Left ventricle myocardium inferior (tissue), 1 donor: ENCODE measurements at places on chromosomes 6 and 20. TPM values are rescaled to one million over a fixed set of nuclear protein-coding genes. Genes with fewer than 3 reads are reported as not detected.
A peak's percentile ranks its signal among the peaks of the same experiment; 100 is the strongest.

ECT2L gene
- 1.6 TPM for total RNA-seq

SYNDIG1 gene
- 21.4 TPM for total RNA-seq

SLC35F1 gene
- total RNA-seq, result 6.4 TPM

MOCS1 gene
- 28.6 TPM for total RNA-seq

SLC22A2 gene
- not detected for total RNA-seq

HLA-DRB5 gene
- 14.3 TPM for total RNA-seq

PAX1 gene
- not detected for total RNA-seq

- no peak for DNase-seq
- H3K36me3 ChIP-seq, result no peaks in the 10 kb centered on the region
- no peak overlapping the region for H3K4me3 ChIP-seq
Measured at GRCh38 chr6:7821426-7821825, 89.2 kb downstream of the TXNDC5 start.

GRCh38 chr6:75203721-75204120, 2.1 kb downstream of the COL12A1 start:
- no peak for DNase-seq
- H3K4me3 ChIP-seq, result peak overlapping the region; percentile 71
- H3K27me3 ChIP-seq, result peaks cover 96% of the 10 kb centered on the region
- no peaks in the 10 kb centered on the region for H3K36me3 ChIP-seq
- H3K4me1 ChIP-seq, result peaks cover 62% of the 10 kb centered on the region

- no peak overlapping the region for H3K27ac ChIP-seq
- H3K27me3 ChIP-seq, result no peaks in the 10 kb centered on the region
- H3K4me3 ChIP-seq, result no peak overlapping the region
Measured at GRCh38 chr6:1991332-1991878, 254.0 kb downstream of the GMDS start.

DNA sequence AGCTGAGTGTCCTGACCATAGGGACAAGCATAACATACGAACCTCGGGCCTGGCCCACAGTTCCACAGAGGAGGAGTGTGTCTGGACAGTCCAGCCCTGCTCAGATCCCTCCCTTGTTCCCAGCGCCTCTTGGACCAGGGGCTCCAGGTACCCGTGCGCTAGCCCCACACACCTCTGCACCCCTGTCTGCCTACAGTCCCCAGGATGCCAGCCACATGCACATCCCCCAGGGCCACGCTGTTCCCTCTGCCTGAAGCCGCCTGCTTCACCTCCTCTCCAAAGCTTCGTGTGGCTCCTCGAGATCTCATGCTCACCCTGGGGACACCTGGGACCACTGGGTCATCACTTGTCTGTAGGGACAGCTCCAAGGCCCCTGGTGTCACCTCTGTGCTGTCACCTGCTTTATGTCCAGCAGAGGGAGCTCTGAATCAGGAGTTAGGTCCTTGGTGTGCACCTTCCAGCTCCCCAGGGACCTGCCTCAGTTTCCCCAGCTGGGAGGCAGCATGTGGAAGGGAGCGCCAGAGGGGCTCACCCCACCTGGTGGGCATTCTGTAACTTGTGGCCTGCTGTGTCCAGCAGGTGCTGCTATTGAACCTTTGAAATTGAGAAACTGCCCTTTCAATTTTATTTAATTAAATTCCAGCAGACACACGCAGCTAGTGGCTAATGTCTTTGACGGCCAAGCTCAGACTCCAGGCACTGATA, 7.3 kb upstream of the YTHDF1 start:
- peaks cover 10% of the 10 kb centered on the region for H3K4me1 ChIP-seq
- no peaks in the 10 kb centered on the region for H3K36me3 ChIP-seq
- no peak overlapping the region for H3K27ac ChIP-seq
- no peak overlapping the region for H3K4me3 ChIP-seq

DNA sequence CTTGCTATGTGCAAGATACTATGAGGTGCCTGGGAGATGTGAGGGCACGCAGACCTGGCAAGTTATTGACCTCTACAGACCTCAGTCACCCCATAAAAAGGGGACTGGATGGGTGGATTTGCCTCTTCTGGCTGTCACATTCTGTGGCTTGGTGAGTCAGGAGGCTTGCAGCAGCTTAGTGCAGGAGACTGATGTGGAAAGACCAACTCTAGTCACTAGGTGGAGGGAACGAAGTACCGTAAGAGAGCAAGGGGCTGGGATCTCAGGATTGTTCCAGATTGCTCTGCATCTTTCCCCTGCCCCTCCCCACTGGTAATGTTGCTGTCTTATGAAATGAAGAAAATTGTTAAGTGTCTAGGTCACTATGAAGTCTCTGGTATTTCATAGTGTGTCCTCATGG, 3.3 kb downstream of the MAPRE1 start:
- H3K36me3 ChIP-seq, result peaks cover 23% of the 10 kb centered on the region
- peaks cover 56% of the 10 kb centered on the region for H3K4me1 ChIP-seq
- H3K4me3 ChIP-seq, result no peak overlapping the region
- H3K27ac ChIP-seq, result no peak overlapping the region
- no peaks in the 10 kb centered on the region for H3K27me3 ChIP-seq
- DNase-seq, result no peak

GRCh38 chr6:96725296-96725695, 112.0 kb downstream of the GPR63 start:
- H3K27me3 ChIP-seq, result no peaks in the 10 kb centered on the region
- no peak for DNase-seq
- no peaks in the 10 kb centered on the region for H3K36me3 ChIP-seq

DNA sequence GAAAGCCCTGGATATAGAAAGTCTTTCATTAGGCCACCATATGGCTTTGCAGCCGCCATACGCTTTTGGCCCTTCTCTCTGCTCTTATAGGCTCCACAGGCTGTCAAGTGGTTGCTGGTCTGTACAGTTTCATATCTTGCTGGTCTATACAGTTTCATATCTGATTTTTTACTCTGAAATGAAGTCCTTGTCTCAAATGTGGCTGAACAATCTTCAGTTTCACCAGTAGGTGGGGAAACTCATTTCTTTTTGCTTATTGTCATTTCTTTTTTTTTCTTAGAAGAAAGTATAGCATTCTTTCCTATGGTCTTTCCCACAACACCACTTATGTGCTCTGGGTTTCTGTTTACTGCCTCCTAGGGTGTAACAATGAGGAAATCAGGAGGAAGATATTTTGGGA, 771.4 kb upstream of the MMS22L start:
- no peak for DNase-seq
- H3K27ac ChIP-seq, result no peak overlapping the region
- no peak overlapping the region for H3K4me3 ChIP-seq
- no peaks in the 10 kb centered on the region for H3K27me3 ChIP-seq
- H3K36me3 ChIP-seq, result no peaks in the 10 kb centered on the region

GRCh38 chr6:122116835-122117627, 282.4 kb upstream of the HSF2 start:
- DNase-seq, result no peak
- H3K36me3 ChIP-seq, result no peaks in the 10 kb centered on the region
- H3K4me1 ChIP-seq, result no peaks in the 10 kb centered on the region
- H3K4me3 ChIP-seq, result no peak overlapping the region

DNA sequence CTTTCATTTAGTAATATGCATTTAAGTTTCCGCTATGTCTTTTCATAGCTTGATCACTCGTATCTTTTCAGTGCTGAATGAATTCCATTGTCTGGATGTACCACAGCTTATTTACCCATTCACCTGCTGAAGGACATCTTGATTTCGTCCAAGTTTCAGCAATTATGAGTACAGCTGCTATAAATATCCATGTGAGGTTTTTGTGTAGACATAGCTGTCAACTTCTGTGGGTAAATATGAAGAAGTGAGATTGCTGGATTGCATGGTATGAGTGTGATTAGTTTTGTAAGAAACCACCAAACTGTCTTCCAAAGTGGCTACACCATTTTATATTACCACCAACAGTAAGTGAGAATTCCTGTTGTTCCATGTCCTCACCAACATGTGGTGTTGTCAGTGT, 79.2 kb upstream of the STMND1 start:
- H3K36me3 ChIP-seq, result no peaks in the 10 kb centered on the region
- no peak overlapping the region for H3K4me3 ChIP-seq
- H3K27me3 ChIP-seq, result no peaks in the 10 kb centered on the region
- H3K4me1 ChIP-seq, result no peaks in the 10 kb centered on the region

GRCh38 chr6:35508027-35508426, 4.7 kb downstream of the TULP1 start:
- peaks cover 93% of the 10 kb centered on the region for H3K27me3 ChIP-seq
- no peak overlapping the region for H3K27ac ChIP-seq
- H3K36me3 ChIP-seq, result no peaks in the 10 kb centered on the region
- DNase-seq, result no peak

- no peak overlapping the region for H3K4me3 ChIP-seq
- peaks cover 18% of the 10 kb centered on the region for H3K4me1 ChIP-seq
- H3K27ac ChIP-seq, result no peak overlapping the region
Measured at GRCh38 chr6:146287691-146288369, 255.8 kb upstream of the RAB32 start.

DNA sequence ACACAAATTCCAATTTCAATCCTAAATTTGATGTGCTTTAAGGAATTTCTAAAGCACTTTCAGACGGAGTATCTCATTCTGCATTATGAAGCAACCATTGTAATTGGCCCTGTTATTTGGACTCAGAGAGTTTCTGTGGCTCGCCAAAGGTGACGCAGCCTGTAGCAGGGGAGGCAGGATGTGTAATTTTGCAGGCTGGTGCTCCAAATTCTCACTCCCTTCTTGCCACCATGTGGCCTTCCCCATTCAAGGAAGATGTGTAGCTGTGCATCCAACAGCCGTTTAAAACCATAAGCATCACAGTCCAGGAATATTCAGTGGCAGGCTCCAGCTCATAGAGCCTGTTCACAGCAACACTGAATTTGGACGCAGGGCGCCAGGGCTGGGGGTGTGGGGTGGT, 45.8 kb downstream of the AGPAT4 start:
- peaks cover 8% of the 10 kb centered on the region for H3K36me3 ChIP-seq
- H3K4me3 ChIP-seq, result no peak overlapping the region
- H3K27me3 ChIP-seq, result no peaks in the 10 kb centered on the region
- peaks cover 36% of the 10 kb centered on the region for H3K4me1 ChIP-seq
- no peak for DNase-seq
- no peak overlapping the region for H3K27ac ChIP-seq

- no peak overlapping the region for H3K4me3 ChIP-seq
- H3K27me3 ChIP-seq, result no peaks in the 10 kb centered on the region
- H3K4me1 ChIP-seq, result no peaks in the 10 kb centered on the region
- DNase-seq, result no peak
- no peak overlapping the region for H3K27ac ChIP-seq
Measured at GRCh38 chr20:40008177-40008576, 680.9 kb downstream of the MAFB start.

DNA sequence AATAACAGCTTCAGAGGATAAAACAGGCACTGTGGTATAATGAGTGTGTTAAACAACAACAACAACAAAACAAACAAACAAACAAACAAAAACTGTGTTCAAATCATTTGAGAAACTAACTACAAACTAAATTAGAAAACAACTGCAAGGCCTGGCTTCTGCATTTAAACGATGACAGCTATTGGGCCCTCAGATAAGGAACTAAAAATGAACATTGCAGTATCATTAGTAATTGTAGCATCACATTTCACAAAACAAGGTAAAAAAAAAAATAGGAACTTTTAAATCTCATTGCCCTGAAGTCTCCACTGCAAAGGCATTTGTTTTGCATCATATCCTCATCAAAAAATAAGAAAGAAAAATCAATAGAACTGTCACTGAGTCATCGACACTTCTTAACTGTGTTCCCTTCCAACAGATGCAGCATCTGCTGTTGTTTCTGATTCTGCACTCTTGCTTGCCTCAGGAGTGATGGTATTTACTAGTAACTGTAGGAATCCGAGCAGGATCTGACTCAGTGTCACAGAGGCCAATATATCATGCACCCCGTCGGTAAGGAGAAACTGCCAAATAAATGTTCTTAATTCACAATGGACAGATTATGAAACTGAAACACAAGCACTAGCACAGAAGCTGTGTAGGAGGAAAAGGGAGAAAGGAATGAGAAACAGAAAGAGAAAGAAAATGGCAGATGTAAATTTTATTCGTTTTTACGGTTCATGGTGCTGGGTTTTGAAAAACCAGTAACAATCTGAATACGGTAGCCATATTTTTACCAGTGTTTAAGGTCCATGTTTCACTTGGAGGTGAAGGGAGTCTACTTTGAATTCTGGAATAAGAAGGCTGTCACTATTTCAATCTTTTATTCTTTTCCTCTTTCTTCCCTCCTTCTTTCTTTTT, 365.7 kb upstream of the EPHA7 start:
- no peak for DNase-seq
- no peaks in the 10 kb centered on the region for H3K36me3 ChIP-seq
- H3K4me3 ChIP-seq, result peak overlapping the region; percentile 38
- H3K4me1 ChIP-seq, result peaks cover 20% of the 10 kb centered on the region
- no peaks in the 10 kb centered on the region for H3K27me3 ChIP-seq
- H3K27ac ChIP-seq, result peak overlapping the region; percentile 64

- no peak for DNase-seq
- H3K36me3 ChIP-seq, result no peaks in the 10 kb centered on the region
- peak overlapping the region; percentile 55 for H3K4me3 ChIP-seq
Measured at GRCh38 chr20:63177785-63178445, 38.0 kb downstream of the YTHDF1 start.

GRCh38 chr6:125086716-125087115, 66.9 kb upstream of the TPD52L1 start:
- no peaks in the 10 kb centered on the region for H3K27me3 ChIP-seq
- DNase-seq, result no peak
- no peak overlapping the region for H3K4me3 ChIP-seq
- peaks cover 6% of the 10 kb centered on the region for H3K36me3 ChIP-seq
- H3K4me1 ChIP-seq, result no peaks in the 10 kb centered on the region
- no peak overlapping the region for H3K27ac ChIP-seq

DNA sequence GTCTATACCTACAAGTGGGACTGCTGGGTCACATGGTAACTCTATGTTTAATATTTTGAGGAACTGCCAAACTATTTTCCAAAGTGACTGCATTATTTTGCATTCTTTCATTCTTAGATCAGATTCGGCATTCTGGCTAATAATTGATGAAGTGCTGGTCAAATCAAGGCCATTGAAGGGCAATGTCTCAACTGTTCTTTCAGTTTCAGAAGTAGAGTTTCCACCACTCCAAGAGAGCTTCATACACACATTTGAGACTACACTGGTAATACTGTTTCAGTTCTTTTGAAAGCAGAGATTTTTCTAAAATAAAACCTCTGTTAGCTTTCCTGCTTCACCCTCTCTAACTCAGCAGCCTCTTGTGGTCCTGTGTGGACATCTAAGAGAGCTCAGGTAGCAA, 154.5 kb downstream of the CFAP61 start:
- no peak overlapping the region for H3K4me3 ChIP-seq
- H3K27ac ChIP-seq, result peak overlapping the region; percentile 58
- peaks cover 47% of the 10 kb centered on the region for H3K4me1 ChIP-seq
- no peaks in the 10 kb centered on the region for H3K36me3 ChIP-seq
- H3K27me3 ChIP-seq, result peaks cover 10% of the 10 kb centered on the region

DNA sequence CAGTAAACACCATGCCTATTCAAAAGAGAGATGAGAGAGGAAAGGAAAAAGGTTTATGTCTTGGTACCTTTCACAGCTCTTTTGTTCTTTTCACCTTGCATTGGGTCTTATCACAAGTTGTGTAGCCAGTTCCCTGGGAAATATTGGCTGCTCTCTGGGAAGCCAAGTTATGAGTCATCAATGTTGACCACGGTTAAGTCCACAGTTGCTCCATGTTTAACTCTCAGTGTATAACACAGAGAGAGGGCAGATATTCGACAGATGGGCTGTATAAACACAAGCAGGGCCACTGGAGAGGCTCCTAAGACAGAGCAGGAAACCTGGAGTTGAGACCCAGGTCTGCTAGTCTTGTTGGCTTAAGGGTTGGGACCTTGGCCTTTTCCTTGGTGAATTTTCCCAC, 718.6 kb downstream of the QKI start:
- peaks cover 8% of the 10 kb centered on the region for H3K4me1 ChIP-seq
- H3K4me3 ChIP-seq, result no peak overlapping the region
- H3K36me3 ChIP-seq, result no peaks in the 10 kb centered on the region
- DNase-seq, result no peak
- no peaks in the 10 kb centered on the region for H3K27me3 ChIP-seq
- no peak overlapping the region for H3K27ac ChIP-seq

- H3K36me3 ChIP-seq, result no peaks in the 10 kb centered on the region
- H3K4me1 ChIP-seq, result no peaks in the 10 kb centered on the region
- peaks cover 23% of the 10 kb centered on the region for H3K27me3 ChIP-seq
- H3K4me3 ChIP-seq, result no peak overlapping the region
Measured at GRCh38 chr6:47106721-47107197, 64.6 kb upstream of the ADGRF1 start.
